ENCODE measurements at places on chromosomes 5 and 9.
A peak's percentile ranks its signal among the peaks of the same experiment; 100 is the strongest.

GRCh38 chr5:170247363-170247762 is 14.6 kb downstream of the C5orf58 start:
- no peak for DNase-seq

DNA sequence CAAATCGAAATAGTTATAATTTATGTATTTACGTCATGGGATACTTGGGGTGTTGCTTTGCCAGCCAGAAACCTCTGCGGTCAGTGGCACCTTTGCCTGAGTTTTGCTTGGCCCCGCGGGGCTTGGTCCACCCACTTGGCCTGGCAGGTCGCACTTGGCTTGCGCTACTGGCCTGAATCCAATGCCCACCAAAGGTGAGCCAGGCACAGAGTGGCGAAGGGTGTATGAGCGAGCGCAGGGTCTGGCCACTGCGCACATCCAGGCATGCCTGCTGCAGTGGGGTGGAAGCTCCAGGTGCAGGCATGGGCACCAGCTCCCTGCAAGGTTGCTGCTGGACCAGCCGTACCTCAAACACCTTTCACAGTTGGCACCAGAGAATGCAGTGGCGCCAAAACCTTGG is 714.6 kb downstream of the CDH9 start:
- no peak for DNase-seq

GRCh38 chr9:111501005-111501562 is 16.9 kb upstream of the ECPAS start:
- no peak for DNase-seq

DNA sequence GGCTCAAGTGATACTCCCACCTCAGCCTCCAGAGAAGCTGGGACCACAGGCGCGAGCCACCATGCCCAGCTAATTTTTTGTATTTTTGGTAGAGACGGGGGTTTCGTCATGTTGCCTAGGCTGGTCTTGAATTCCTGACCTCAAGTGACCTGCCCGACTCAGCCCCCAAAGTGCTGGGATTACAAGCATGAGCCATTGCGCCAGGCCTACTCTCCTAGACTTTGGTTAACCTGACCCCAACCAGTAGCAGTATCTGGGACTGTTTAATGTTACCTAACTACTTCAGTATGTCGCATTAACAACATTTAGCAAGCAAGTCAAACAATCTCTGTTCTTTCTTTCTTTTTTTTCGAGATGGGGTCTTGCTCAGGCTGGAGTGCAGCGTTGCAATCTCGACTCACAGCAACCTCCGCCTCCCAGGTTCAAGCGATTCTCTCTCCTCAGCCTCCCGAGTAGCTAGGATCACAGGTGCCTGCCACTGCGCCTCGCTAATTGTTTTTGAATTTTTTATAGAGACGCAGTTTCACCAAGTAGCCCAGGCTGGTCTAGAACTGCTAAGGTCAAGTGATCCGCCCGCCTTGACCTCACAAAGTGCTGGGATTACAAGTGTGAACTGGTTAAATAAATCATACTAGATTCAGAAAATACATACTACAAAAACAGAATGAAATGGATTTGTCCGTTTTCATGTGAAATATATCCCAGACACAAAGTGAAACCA is 2.0 kb downstream of the AK3 start:
- DNase-seq = no peak

DNA sequence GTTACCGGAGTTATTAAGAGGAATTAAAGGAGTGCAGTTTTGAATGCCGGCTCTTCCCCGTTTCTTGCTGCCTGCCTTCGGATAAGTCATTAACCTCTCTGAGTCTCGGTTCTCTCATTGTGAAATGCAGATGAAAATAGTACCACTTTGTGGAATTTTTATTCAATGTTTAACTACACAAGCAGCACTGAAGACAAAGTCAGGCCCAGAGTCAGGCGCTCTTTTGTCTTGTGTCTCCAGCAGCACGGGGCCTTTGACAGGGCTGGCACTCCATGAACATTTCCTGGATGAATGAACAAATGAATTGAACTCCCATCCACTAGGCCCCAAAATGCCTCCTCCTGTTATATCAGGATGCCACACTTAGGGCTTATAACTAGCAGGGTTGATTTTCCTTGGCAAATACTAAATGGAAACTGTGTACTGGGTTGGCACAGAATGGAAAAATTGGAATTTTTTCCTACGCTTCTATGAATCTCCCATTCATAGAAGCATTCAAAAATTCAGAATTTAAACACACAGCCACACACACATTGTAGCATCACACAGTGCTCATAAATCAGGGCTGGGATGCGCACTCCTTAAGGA is 332.8 kb downstream of the MLLT3 start:
- DNase-seq = no peak

DNA sequence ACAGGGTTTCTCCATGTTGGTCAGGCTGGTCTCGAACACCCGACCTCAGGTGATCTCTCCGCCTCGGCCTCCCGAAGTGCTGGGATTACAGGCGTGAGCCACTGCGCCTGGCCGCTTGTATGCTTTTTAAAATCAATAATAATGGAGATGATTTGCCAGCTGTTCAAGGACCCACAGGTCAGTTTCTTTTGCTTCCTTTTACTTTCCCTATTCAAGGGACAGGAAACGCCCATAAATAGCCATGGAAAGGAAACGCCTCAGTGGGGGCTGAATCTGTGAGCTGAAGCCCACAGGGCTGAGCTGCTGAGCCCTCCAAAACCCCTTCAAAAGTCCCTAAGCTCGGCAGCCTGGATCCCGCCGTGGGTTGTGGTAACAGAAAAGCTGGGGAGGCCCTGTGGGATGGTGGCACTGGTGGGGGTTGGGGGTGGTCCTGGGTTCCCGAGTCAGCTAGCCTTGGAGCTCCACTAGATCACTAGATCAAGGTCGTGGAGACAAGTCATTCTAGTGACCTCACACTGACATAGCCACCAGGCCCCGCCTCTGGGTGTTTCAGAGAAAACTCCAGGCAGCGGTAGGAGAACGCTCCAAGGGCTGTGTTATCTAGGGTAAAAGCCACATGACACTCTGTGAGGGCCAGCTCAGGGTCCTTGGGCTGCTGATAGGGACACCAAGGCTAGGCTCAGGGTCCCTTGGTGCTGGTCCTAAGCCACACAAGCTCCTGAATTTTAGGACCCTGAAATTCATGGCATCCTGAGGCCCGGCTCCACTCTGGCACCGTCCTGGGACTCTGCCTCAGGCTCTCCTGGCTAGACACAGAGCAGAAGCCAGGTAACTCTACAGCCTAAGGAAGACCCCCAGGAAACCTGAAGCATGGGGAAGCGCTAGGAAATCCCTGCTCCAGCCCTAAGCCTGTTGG is 18.0 kb upstream of the DUSP1 start:
- DNase-seq = no peak

DNA sequence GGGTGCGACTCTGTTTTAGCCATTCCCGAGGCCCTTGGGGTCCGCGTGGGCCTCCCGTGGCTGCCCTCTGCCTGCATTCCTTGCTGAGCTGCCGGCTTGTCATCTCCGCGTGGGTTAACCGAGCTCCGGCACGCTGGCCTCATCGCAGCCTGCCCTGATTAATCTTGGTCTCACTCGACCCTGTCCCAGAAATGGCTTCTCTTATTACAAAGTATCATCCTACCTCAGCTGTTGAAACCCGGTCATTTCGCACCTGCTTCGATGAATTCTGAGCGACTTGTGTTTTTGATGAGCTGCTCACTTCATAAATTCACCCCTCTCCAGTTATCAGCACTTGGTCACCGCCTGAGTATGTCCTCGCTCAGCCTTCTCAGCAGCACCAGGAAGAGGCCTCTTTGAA is 123.5 kb upstream of the EGFLAM start:
- DNase-seq = no peak

DNA sequence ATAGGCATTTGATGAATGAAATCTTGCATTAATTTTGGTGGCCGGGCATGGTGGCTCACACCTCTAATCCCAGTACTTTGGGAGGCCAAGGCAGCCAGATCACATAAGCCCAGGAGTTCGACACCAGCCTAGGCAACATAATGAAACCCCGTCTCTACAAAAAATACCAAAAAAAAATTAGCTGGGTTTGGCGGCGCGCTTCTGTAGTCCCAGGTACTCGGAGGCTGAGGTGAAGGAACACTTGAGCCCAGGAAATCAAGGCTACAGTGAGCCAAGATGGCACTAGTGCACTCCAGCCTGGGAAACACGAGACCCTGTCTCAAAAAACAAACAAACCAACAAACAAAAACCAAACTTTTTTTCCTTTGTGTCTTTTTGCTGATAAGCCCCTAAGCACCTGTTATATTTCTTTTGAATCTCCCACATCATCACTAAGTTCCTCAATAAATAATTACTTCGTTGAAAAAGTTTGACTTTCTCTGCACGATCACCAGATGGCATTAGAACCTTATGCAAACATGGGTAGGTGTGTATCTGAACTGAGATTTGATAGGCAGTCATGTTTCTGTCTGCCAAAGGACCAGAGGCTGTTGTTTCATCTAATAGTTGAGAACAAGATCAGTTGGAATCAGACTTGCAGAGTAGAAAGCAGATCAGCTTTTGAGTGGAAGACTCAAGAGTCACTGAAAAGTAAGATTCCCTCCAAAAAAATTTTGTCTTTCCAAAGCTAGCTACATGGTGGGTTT is 5.5 kb upstream of the MATR3 start:
- no peak for DNase-seq

- no peak for DNase-seq
These were observed 482 bp downstream of the IARS1 start for GRCh38 chr9:92293075-92293354.

DNA sequence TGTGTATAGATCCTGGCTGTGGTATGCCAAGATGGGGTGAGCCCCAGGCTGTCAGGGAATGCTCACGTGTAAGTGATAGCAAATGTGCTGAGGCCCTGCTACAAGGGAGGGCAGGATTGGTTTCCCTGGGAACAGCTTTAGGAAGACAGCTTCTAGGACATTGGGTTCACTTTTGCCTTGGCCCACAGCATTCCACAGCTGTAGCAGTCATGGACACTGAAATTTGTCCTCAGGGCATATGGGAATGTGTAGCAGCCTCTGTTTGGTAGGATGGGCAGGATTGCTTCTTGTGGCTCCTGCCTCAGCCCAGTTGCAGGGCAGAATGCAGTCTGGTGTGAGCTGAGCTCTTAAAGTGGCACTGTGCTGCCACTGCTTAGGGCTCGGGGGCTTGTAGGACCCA is 1061.7 kb upstream of the WWC1 start:
- DNase-seq = no peak

DNA sequence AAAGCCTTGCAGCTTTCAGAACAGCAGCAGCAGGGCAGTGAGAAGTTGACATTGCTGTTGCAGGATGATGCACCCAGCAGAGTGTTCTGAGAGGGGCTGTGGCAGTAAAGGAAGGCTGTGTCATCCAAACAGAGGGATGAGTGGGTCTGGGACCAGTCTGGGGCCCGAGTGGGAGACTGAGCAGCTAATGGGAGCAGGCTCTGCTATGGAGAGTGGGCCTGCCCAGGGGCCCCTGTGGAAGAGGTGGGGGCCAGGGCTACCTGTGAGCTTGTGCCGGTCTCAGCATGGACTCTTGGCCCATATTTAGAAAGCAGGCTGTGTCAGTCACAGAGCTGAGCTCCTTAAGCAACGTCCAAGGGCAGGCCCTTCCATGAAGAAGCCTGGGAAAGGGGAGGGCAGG is 26.0 kb upstream of the PITX1 start:
- no peak for DNase-seq

- DNase-seq = no peak
These were observed 46.8 kb downstream of the ELAVL2 start for GRCh38 chr9:23779220-23779619.

DNA sequence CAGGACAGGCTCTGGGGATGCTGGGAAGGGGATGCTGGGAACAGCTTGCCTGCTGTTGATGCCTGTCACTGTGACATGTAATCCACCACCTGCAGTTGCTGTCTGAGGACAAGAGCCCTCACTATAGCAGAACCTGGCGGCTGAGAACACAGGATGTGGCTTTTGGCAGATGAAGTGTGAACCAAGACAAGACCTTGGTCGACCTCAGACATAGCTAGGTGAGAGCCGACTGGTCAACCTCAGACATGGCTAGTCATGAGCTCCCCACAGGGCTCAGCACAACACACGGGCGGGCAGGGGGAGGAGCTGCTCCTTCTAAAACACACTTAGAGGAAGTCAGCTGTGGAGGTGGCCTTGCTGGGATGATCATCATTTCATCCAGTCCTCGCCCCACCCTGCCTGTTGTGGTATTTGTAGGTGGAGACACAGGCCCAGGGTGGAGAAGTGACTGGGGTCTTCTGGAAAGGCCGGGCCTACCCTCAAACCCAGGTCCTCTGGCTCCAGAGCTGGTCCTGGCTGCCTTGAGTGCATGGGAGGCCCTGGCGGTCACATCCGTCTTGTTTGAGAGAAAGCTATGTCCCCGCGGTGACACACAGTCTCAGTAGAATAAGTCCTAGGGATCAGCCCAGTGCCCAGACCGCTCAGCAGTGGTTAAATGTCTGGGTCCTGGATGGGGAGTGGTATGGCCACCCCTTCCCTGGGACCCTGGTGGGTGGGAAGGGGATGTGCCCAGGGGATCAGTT is 6.1 kb downstream of the SUSD3 start:
- DNase-seq = peak; percentile 69

GRCh38 chr5:179258001-179258921 is 87.0 kb downstream of the ADAMTS2 start:
- no peak for DNase-seq

DNA sequence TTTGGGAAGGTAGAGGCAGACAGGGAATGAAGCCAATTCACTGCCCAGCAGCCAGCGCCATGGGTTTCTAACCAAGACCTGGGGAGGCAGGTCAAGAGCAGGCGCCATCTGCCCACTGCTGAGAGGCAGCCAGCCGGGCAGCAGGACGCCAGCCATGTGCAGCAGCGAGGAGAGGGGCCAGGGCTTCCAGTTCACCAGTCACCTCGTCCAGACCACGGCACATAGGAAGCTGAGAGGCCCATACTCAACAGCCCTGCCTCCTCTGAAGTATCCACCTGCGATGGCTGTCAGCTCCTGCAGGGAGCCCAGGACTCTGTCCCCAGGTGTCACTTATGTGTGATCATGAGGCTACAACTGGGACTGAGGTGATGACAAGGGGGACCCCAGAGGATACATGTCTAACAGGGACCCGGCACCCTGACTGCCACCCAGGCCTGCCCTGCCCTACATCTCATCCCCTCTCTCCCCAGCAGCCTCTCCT is 30.1 kb downstream of the IPPK start:
- DNase-seq = no peak

DNA sequence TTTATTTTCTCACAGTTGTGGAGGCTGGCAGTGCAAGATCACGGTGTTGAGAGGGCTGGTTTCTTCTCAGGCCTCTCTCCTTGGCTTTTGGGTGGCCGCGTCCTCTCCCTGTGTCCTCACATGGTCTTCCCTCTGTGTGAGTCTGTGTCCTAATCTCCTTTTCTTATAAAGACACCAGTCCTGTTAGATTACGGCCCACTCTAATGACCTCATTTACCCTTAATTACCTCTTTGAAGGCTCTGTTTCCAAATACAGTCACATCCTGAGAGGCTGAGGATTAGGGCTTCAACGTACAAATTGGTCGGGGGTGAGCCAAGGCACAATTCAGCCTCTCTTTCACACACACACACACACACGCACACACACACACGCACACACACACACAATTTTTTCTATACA is 73.0 kb downstream of the UGCG start:
- DNase-seq = no peak
